Epithelial cell of esophagus (primary cell): ENCODE measurements at places on chromosomes 7 and 10.

DNA sequence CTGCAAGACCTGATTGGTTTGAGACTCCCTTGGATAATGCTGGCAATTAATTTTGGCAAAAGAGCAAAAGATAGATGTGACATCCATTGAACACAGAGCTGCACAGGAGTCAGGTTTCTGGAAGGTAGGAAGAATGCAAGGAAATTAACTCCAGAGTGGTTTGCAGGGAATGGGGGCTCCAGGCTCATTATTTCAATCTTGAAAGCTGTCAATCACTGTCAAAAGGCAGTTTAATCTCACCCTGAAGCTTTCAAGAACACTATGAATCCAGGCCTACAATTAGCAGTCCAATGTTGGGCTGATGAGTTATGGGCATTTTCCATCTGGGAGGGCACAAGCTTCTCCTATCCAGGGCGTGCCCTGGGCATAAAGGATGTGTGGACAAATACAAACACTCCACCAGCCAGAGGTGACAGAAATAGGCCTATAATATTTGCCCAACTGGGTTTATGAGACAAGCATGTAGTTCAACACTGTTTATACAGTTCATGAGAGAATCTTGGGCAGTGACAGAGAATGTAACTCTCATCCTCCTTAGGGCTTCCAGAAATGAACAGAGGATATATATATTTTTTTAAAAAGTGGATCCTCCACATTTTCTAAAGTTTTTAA is 80.5 kb downstream of the KCNMA1 start:
- no peak for DNase-seq

- DNase-seq, result no peak
Observed at GRCh38 chr10:127918572-127918971, 11.7 kb downstream of the PTPRE start.

DNA sequence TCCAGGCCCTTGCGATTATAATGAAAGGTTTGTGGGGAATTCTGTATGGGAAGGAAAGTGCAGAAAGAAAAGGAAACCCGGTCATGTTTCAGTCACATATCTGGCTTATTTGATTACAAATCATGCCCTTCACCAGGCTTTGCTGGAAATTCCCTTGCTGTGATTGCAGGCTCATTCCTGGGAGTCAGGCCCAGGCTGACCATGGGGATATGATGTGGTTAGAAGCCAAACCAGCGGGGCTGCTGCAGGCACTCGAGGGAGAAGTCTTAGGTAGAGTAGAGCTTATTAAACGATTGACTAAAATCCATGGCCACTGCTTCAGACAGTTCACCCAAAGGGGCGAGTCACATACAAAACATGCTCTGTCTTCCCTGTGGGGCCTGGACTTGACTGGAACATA is 16.2 kb downstream of the PKD1L1 start:
- no peak for DNase-seq

DNA sequence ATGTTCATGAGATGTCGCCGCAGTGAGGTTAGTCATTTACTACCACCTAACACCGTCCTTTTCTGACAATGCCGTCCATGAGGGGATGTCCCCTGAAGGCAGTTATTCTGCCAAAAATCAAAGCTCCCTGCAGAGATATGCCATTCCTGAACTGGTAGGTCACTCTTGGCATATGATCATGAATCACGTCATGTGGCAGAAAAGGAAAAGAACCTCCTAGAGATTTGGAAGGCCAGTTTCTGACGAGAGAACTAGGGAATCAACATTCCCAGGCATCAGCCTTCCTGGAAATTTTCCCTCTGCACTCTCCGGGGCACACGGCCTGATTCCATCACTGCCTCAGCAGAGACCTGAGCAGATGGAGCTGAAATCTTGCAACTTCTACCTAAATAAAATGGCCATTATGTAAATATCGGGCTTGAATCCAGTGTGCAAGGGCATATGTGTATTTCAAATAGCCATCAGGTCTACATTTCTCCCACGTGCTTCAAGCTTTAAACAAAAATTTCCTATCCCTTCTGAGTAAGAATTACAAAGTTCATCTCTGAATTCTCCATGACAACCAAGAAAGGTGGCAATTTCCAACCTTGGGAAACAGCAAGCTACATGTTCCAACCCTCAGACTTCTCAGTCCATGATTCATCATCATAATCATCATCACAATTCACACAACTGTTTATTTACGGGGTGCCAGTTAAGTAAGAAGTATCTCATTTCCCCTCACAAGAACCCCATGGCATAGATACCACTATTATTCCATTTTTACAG is 46.5 kb downstream of the AMPH start:
- no peak for DNase-seq

- no peak for DNase-seq
Observed at GRCh38 chr10:18508587-18508986, 142.8 kb downstream of the NSUN6 start.

GRCh38 chr7:136923111-136923667 is 54.7 kb downstream of the CHRM2 start:
- no peak for DNase-seq
